ENCODE measurements at places on chromosomes 6 and 20.
A peak's percentile ranks its signal among the peaks of the same experiment; 100 is the strongest.

DNA sequence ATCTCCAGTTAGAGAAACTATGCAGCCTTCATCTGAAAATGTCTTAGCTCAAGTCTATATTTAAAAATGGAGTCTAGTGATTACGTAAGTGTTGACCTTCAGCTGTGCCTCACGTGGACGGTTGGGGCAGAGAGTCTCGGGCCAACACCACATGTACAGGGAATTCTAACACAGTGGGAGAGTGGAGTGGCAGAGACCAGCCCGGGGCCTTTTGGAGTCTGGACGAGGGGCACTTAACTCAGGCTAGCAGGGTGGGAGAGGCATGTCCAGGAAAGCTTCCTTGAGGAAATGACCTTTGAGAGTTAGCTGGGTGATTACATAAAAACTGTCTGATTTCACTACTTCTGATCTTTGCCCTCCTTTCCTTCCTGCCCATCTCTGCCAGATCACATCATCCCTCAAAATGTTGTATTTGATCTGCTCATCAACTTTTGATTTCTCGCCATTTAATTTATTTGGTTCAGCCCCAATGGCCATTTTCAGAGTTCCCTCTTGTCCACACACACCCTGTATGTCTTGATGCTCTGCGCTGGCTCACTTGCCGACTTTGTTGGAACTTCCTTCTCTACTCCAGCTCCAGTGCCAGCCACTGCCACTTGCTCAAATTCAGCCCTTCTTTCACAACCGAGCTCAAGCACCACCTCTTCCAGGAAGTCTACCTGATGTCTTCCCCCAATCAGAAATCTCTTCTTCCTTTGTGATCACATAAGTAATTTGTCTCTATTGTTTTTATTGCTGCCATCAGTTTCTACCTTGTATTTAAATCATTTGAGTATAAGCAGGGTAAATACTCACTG is 2.6 kb downstream of the ARMC2 start:
- DNase-seq = no peak

GRCh38 chr20:15854911-15855310 is 718.3 kb downstream of the KIF16B start:
- no peak for DNase-seq

- DNase-seq = no peak
These were observed 29.5 kb downstream of the RIOK1 start for GRCh38 chr6:7419065-7419464.

- DNase-seq = no peak
These were observed 262.5 kb downstream of the GJA1 start for GRCh38 chr6:121697921-121698320.

DNA sequence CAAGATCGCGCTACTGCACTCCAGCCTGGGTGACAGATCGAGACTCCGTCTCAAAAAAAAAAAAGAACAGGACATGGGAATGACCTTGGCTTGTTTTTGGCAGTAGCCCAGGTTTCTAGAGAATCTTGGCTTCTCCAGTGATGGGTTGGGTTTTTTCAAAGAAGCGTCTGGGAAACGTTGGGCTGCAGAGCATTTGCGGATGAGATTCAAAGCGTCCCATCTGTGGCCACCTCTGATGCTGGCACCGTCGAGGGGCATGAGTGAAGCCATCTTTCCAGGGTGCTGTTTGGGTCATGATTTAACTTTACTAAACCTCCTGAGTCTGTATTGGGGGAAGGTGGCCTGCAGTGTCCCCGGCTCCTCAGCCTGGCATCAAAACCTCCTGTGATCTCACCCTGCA is 43.2 kb upstream of the SRF start:
- no peak for DNase-seq

DNA sequence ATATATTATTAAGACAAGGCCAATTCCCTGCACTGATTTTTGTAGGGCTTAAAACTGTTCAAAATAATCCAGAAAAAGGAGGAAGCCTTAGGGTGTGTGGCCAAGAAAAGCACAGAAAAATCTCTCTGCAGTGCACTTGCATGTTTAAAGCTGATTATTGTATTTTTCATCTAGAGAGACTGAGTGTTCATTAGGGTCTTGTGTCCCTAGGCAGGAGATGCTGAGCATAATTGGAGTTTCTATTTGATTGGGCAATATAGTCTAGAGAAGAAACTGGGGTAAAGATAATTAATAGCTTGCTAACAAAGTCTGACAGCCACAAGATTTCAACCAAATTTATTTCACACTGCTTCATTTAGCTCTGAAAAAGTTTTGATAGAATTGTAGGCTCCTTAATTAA is 2.4 kb downstream of the FLRT3 start:
- DNase-seq = no peak

GRCh38 chr6:42296614-42297013 is 79.0 kb upstream of the MRPS10 start:
- no peak for DNase-seq

- no peak for DNase-seq
These were observed 16.1 kb upstream of the ZBTB22 start for GRCh38 chr6:33333666-33334065.

GRCh38 chr6:151067684-151068596 is 171.8 kb upstream of the AKAP12 start:
- peak; percentile 83 for DNase-seq

GRCh38 chr20:2820084-2820895 is 4.1 kb downstream of the TMEM239 start:
- no peak for DNase-seq

- DNase-seq = no peak
These were observed 28.9 kb downstream of the INSM1 start for GRCh38 chr20:20396794-20397193.

GRCh38 chr20:18778690-18779392 is 34.7 kb upstream of the SCP2D1 start:
- DNase-seq = no peak

Measured in AG04450 (cell line).